Bronchial smooth muscle cell (primary cell): ENCODE measurements at places on chromosomes 5 and 9. TPM values are rescaled to one million over a fixed set of nuclear protein-coding genes. Genes with fewer than 3 reads are reported as not detected.

Gene CCDC171
- total RNA-seq: 4.4 and 5.7 TPM in 2 replicates

Gene OR2V1
- under 0.01 TPM in 1 of 2 replicates, not detected in the other for total RNA-seq

Gene ANKRD31
- 0.09 and 0.16 TPM in 2 replicates for total RNA-seq

Gene CWC27
- total RNA-seq: 14.9 and 18.4 TPM in 2 replicates

Gene CD14
- total RNA-seq: 0.32 TPM in 1 of 2 replicates, not detected in the other

Gene BNC2
- 28.8 and 42.7 TPM in 2 replicates for total RNA-seq

Gene EPB41L4A
- total RNA-seq: 0.09 and 0.16 TPM in 2 replicates

Gene TRIP13
- 1.8 and 4.1 TPM in 2 replicates for total RNA-seq

Gene TMEM215
- total RNA-seq: not detected in 2 replicates

Gene CXXC5
- 63.5 and 75.4 TPM in 2 replicates for total RNA-seq
